ENCODE measurements at places on chromosomes 7 and 10.
A peak's percentile ranks its signal among the peaks of the same experiment; 100 is the strongest.

DNA sequence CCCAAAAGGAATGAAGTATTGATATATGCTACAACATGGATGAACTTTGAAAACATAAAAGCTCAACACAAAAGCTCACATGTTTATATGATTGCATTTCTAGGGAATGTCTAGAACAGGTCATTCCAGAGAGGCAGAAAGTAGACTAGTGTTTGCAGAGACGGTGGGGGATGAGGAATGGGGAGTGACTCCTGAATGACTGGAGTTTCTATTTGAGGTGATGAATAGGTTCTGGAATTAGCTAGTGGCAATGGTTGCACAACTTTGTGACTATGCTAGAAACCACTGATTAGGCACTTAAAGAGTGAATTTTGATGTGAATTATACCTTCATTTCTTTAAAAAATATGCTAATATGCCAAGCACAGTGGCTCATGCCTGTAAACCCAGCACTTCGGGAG is 6.9 kb downstream of the KPNA7 start:
- DNase-seq = no peak

DNA sequence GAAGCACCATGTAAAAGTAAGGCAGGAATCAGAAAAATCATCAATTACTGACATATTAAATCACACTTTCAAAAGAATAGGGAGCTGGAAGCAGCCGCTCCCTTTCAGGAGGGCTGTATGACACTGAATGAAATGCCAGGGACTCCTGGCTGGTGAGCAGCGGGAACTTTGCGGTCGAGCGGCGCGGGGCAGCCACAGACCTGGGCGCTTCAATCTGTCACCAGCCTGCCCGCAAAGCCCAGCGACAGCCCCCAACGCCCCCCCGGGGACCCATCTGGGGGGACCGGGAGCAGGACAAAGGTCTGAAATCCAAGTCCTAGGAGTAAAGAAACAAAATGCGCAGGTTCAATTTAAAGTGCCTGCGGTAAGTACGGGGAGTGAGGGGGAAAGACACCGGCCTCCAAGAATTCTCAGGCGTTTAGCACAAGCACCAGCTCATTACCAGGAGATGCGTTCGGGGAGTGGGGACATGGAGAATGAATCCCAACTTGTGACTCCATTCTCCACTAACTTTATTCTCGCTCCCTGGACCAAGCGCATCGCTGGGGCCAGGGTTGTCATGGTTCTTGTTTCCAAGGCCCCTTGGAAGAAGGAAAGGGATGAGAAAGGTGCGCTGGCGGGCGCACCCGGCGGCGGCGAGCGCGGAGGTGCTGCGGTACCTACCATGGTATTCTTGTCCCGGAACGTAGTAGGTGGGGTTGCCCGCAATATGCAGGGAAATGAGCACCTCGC is 824 bp downstream of the RELN start:
- DNase-seq = no peak

- DNase-seq = no peak
Observed at GRCh38 chr10:63666836-63667383, 145.7 kb downstream of the REEP3 start.

DNA sequence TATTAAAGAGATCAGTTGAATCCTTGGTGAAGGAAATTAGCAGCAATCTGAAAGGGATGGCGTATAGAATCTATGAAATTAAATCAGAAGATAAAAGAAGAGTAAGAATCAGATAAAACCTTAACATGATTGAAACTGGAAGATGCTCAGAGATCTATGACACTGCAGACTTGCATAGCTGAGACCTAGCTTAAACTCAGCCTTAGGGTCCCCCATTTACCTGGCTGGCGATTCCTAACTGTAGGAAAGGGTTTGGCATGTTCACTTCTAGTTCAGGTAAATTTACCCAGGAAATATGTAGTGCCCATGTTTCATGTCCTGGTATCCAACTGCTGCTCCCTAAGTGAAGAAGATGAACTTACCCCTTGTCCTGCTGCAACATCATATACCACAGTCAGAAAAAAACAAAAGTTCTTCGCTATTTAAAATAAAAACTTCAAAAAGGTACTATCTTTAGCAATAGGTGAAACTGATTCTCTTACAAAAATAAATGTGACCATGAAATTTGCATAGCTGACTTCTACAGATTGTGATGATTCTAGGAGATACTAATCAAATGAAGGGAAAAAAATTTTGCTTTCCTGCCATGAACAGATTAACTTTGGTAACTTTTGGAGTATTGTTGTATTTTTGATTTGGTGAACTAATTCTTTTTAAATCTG is 47.8 kb upstream of the TMEM243 start:
- DNase-seq = no peak

DNA sequence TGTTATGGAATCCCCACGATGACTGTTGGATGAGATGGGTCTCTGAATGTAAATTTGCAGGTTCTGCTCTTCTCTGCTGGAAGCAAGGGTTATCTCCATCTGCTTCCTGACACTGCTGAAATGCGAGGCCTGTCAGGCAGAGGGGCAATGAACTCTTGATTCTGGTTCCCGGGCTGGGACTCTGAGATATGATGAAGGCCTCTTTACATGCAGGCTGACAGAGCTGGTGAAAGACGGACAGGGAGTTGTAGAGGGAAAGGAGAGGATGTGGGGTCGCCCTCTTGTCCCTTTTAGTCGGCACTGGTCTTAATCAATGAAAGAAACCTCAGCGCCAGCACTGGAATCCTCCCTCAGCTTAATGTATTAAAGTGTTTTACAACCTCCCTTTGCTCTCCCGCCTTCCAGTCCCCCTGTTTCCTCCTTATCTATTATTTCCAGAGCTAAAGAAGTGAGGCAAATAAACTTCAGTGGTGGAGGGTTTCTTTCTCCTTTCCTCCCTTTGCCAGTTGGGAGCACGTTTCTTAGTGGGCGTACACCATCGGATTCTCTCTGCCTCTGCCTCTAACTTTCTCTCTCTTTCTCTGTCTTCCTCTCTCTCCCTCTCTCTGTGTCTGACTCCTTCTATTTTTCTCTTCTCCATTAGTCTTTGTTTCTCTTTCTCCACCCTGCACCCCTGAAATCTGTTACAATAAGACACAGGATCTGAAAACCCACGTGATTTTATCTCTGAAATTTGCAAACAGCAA is 145.6 kb downstream of the BAMBI start:
- no peak for DNase-seq

DNA sequence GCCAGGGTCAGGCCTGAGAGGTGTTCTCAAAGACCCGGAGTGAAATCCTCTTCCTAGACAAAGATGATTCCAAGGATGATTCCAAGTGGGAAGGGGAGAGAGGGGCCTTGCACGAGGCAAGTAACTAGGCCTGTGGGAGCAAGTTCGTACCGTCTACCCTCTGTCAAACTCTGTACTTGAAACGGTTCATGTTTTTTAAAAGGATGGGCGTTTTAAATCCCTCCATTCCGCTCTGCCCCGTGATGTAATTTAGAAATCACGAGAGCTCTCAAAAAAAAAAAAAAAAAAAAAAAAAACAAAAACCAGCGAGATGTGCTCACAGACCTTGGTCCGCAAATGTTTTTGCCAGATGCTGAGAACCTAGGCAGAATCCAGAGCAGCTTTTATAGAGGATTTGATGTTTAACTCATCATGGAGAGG is 114.7 kb upstream of the CARD11 start:
- no peak for DNase-seq

- DNase-seq = no peak
Observed at GRCh38 chr10:62005281-62005680, 103.8 kb downstream of the ARID5B start.

DNA sequence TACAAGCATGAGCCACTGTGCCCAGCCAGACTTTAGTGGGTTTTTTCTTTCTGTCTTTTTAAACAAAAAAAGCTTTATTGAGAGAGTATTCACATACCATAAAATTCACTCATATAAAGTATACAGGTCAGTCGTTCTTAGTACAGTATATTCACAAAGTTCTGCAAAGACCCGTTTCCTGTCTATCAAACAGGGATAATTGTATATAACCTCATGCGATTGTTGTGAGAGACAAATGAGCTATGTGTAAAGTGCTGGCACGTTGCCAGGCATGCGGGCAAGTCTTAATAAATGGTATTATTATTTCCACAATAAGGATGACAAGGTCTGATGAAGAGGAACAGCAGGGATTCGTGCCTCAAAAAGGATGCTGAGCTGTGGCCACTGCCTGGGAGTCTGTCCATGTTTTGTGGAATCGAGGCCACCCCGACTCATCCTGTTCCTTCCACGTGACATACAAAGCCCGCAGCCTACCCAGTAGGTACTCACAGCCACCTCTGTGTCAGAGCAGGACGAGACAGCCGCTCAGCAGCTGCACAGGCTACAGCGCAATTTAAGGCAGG is 51.6 kb downstream of the SMKR1 start:
- DNase-seq = peak; percentile 21

- peak; percentile 9 for DNase-seq
Observed at GRCh38 chr7:26153823-26154783, 2.1 kb downstream of the NFE2L3 start.

DNA sequence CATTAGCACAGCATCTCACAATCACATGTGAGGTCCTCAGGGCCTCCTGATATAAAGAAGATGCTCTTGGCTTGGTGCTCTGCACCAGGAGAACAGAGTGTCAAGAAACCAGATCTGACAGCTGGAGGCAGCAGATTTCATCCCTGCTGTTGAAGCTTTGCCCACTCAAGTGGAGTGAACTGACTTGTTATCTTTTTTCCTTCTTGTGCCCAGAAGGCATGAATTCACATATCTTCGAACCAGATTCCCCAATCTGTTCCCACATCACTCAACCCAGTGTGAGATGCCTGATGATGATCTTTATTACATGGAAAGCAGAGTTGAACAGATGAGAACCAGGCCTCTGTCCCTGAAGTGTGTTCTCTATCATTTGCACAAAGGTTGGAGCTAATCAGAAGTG is 521.0 kb downstream of the SORCS1 start:
- no peak for DNase-seq

DNA sequence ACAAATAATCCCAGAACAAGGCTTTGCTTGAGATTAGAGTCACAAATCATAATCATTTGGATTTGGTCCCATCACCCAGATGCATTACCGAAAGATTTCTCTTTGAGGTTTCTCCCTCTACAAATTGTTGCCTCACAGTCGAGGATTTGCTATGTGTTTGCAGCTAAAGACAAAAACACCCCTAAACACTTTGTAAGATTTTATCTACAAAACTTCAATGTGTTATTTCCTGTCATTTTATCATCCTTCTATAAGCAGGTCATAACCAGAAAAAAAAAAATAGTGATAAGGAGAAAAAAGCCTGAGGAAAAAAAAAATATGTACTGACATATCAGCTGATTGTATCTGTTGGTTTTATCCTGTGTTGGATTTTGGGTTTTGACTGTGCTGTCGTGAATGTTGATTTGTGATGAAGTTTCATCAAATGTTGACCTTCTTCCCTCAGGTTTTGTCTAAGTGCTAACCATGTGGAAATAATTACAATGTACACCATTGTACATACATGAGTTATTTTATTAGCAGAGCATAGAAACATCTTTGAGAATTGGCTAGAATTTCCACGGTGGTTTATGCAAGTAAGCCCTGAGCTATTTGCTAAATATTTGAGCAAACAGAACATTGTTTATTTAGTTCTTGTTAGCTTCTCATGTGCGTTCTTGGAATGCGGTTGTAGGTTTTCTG is 274.4 kb downstream of the NEBL start:
- DNase-seq = no peak

DNA sequence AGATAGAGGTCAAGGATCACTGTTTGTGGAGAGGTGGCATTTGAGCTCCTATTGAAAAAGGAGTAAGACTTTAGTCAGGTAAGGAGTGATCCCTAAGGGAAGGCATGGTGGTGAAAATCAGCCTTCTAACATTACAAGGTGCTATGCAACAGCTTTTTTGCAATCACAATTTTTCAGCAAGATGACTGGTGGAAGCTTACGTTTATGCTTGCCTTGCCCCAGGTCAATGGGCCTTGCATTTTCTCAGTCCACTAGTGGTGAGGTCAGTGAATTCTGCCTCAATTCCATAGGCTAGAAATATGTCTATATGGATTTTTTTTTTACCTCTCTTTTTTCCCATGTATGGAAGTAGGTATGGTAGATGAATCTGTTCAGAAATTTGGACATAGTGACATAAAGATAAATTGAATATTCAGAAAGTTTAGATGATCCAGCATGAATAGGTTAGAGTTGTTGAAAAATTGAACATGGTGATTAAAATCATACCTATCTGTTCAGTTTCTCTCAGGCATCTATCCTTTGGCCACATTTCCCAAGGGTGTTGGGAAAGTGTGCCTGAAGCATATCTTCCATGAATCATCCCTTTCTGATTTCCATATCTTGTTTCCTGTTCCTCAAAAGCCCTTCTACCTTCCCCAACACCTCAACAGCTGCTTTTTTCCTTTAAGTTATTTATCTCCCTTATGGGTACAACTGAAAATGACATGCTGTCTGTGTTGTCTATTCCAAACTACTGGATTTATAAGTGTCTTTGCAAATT is 71.9 kb upstream of the PTPRZ1 start:
- no peak for DNase-seq

- no peak for DNase-seq
Observed at GRCh38 chr7:137360087-137360679, 16.6 kb upstream of the PTN start.

GRCh38 chr7:36011588-36011965 is 141.5 kb upstream of the EEPD1 start:
- no peak for DNase-seq

- DNase-seq = no peak
Observed at GRCh38 chr7:156617215-156617614, 23.4 kb upstream of the RNF32 start.

GRCh38 chr7:35734001-35734483 is 39.1 kb upstream of the HERPUD2 start:
- DNase-seq = no peak

DNA sequence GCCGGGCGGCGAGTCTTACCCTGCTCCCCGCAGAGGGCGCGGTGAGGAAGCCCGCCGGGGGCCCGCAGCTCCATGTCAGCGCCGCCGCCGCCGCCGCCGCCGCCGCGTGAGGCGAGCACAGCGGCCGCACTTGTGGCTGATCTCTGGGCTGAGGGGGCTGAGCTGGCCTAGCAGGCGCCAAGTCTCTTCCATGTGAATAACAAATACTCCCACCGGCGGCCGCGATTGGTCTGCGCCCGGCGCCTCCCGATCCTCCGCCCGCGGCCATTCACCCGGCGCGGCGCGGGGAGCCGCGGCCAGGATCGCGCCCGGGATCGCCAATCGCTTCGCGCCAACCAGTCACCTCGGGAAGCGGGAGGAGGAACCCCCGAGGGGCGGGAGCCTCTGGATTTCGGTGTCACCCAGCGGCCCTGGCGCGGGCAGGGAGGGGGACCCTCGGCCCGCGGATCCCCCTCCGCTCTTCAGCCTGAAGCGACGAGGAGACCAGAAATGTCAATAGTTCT is at the start of gene GRM8:
TSS of gene GRM8 (minus strand) at position 164 of the 503 bp plus-strand sequence.
- peak; percentile 11 for DNase-seq
